ENCODE measurements at places on chromosomes 3 and 15.

GRCh38 chr15:67735896-67736295 lies 89.4 kb upstream of the SKOR1 start:
- no peak for DNase-seq

GRCh38 chr15:59053482-59053881 lies 51.5 kb upstream of the CCNB2 start:
- no peak for DNase-seq

DNA sequence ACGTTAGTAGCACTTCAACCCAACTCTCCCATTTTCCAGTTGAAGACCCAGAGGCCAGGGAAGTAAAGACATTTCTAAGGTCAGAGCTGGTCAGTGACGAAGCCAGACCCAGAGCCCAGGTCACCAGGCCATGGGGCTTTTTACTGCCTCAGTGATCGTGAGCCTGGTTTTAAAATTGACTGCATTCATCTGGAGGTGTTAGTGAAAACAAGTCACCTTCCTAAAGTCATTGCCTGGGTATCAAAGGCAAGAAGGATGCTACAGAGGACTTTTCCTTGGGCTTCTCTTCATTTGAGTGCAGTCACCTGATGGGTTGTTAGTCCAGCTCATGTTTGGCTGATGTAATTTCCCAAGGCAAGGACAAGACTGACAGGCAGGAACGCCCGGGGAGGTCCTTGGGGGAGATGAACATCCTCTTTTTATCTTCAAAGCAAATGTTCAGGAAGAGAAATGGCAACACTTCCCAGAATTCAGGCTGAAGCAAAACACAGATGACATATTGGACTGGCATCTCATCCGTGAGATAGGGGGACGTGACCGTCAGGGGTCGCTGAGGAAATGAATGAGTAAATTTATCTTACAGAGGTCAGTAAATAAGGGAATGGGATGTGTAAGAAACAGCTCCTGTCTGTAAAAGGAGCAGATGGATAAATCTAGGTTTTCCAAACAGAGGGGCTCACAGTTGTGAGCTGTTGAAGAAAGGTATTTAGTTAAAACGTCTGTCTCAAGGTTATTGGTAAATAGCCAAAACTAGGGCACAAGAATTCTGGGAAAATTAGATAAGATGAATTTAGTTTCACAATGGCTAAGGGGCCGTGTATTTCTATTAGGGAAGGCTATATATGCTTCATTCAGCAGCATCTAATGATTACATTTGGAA lies 201.2 kb downstream of the OPA1 start:
- no peak for DNase-seq

- DNase-seq = no peak
Measured at GRCh38 chr15:36426691-36427090, 152.7 kb upstream of the CDIN1 start.

GRCh38 chr3:48408823-48409281 lies 21.0 kb downstream of the PLXNB1 start:
- no peak for DNase-seq

- no peak for DNase-seq
Measured at GRCh38 chr3:53151870-53152660, 8.9 kb upstream of the PRKCD start.

DNA sequence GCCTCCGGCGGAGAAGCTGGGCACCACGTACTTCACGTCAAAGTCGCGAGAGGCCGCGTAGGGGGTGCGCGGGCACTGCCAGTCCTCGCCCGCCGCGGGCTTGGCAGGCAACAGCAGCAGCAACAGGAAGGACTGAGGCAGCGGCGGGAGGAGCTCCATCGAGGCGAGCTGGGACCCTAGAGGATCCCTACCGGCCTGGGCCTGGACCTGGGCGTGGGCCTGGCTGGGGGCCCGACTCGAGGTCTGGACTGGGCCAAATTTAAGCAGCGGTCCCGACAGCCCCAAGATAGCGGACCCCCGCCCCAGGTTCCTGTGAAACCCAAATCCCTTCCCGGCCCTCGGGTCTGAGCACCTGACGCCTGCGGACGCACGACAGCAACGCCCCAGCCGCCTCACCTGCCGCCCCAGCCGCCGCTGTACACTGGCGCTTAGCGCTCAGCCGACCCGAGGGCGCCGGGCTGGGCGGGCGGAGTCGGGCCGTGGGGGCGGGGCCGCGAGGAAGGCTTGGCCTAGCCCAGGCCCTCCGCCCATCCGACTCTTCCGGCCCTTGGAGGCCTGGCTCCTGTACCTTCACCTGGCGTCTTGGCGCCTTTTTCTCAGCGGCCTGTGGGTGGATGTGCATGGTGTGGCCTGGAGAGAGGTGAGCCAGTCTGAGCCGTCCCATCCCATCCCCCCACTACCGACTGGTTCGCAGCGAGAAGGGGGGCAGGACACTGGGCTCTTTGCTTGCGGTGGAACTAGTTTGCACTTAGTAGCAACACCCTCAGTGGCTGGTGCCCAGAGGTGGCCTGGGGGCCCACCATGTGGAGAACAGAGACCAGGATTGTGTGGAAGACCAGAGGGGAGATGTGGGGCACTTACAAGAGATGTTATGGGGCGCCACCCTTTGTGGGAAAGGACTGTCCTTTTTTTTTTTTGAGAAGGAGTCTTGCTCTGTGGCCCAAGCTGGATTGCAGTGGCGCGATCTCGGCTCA lies at the start of gene MST1R:
Gene MST1R (minus strand): TSS at position 423 of the 974 bp plus-strand sequence. CDS start 264 bp downstream, at position 159.
- no peak for DNase-seq

- DNase-seq = no peak
Measured at GRCh38 chr15:63931556-63931955, 97.8 kb upstream of the HERC1 start.

GRCh38 chr3:193971261-193971751 lies 164.6 kb upstream of the HES1 start:
- no peak for DNase-seq

DNA sequence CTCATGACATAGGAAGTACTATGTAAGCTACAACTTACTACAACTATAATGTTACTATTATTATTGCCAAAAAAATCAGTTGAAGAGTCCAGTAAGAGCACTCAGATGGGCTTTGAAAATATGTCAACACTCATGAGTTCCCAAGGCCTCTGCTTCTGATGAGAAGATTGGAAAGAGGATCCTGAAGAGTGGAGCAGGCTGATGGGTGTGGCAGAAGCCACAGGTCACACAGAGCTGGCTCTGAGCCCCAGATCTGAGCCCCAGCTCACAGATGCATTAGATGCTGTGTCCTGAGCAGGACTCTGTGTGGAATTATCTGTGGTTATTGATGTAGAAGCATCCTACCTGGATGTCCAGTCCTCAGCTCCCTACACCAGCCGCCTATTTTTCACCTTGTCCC lies 65.6 kb downstream of the SPSB4 start:
- DNase-seq = no peak

DNA sequence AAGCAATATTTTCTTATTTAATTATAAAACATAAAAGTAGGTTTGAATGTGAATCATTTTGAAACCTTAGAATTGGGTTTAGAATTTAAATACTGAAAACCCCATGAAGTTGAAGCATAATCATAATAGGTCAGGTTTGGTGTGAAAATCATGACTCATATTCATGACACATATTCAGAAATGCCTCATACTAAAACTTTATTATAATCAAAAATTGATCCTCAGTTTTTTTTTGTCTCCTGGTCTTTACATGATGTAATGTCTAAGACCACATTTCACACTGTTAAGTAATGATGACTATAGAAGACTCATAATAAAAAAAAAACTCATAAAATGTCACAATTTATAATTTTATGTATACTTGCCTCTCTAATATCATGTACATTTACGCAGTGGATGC lies 190.4 kb downstream of the FOXP1 start:
- DNase-seq = no peak

DNA sequence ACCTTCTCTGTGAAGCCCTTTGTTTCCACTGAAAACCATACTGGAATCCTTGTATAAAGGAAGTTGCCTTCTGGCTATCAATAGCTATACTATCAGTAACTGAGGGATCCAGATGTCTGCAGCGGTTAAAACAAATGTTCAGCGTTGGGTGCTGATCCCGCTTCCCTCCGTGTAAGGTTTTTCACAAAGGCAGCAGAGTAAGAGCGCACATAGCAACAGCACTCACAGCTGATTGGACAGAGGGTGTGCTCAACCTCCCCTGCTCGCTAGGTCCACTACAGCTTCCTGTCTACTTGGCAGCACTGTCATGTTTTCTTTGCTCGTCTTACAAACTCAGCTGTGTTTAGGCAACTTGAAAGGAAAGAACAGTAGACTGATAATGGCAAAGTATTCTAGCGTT lies 27.3 kb downstream of the ATOSA start:
- no peak for DNase-seq

DNA sequence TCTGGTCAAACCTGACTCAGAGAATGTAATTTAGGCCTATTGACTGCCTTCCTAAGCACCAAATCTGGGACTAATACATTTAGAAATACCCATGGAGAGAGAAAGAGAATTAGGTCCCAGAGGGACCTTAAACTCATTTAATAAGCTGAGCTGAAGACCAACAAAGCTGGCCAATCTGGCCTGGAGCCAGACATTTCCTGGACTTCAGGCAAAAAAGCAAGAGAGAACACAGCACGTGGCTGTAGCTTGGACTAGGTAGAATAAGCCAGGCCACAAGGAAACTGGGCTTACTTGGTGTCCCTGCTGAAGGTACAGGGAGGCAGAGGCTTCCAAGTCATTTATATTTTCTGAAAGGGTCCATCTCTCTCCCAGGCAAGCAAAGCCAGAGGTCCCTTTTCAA lies 88.1 kb downstream of the RTP4 start:
- DNase-seq = no peak

- DNase-seq = no peak
Measured at GRCh38 chr3:172132159-172132586, 92.8 kb downstream of the FNDC3B start.

DNA sequence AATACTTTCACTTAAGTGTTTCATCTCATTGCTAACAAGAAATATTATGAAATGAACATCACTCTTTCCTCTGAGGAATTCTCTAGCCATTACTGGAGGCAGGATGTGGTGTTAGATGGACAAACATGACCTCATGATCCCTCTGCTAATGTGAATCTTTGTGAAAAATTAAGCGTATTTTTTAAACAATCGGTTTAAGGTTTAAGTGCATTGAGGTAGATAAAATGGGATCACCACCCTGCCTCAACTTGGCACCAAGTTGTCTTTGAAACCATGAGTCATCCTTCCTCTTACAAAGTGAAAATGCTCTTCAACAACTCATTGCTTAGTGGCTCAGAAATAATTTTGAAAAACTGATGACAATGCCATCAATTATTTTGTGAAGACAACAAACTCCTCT lies 76.0 kb upstream of the DCBLD2 start:
- DNase-seq = no peak

DNA sequence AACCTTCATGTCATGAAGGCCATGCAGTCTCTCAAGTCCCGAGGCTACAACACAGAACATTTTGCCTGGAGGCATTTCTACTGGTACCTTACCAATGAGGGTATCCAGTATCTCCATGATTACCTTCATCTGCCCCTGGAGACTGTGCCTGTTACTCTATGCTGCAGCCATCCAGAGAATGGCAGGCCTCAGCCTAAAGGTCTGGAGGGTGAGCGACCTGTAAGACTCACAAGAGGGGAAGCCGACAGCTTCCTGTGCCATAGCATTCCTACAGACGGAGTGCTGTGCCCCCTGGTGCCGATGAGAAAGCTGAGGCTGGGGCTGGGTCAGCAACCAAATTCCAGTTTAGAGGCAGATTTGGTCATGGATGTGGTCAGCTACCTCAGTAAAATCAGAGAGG lies 51.3 kb upstream of the CADPS start:
- DNase-seq = no peak

GRCh38 chr15:50798684-50799083 lies 33.2 kb upstream of the SPPL2A start:
- DNase-seq = no peak

DNA sequence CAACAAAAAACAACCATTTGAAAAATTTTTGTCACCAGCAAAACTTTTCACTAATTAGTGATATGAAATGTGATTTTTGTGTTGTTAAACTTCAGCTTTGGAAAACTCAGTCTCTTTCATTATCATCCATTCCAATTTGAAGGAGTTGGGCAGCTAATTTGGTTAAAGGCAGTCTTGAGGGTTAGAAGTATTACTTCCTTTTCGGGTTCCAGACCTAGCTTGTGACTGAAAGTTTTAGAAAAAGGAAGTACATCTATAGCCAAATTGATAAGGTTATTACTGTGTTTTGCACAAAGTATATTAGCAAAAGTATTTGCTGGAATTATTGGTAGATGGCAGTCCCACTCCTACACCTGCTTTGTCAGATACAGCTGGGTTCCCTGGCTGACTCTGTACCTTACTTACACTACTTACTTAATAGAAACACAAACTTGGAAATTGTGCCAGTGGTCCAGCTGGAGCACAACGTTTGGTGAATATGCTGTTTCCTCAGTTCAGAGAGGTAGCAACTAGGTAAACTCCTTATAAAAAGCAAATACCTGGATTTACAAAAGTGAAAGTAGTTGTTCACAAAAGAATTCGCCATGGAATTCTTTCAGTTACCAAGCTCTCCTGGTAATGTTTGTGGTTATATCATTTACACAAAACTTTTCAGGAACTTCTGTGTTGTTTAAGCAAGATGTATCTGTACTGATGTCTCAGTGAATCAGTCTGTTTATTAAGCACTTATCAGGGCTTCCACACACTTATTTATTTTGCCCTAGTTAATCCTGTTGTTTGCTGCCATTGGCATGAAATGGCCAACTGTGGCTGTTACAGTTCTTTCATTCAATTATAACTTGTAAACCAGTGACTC lies 31.6 kb downstream of the TIPARP start:
- DNase-seq = no peak

- no peak for DNase-seq
Measured at GRCh38 chr3:58207954-58208353, 2.8 kb downstream of the DNASE1L3 start.

GRCh38 chr3:166799-167198 lies 29.8 kb upstream of the CHL1 start:
- no peak for DNase-seq

DNA sequence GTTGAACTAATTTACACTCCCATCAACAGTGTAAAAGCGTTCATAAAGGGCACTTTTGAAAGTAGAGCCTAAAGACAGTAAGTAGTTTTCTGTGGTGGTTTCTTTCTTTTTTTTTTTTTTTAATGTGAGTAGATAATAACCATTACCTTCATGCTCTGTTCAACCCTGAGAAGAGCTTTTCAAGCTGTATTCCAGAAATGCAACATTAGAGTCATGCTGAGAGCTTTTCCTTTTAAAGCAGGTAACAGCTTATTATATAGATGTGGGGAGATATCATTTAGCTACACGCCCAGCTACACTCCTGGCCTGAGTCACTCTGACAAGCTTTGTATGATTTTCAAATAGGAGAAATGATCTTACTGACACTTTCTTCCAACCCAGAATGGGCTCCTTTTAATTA lies 96.2 kb upstream of the ARHGEF26 start:
- no peak for DNase-seq

DNA sequence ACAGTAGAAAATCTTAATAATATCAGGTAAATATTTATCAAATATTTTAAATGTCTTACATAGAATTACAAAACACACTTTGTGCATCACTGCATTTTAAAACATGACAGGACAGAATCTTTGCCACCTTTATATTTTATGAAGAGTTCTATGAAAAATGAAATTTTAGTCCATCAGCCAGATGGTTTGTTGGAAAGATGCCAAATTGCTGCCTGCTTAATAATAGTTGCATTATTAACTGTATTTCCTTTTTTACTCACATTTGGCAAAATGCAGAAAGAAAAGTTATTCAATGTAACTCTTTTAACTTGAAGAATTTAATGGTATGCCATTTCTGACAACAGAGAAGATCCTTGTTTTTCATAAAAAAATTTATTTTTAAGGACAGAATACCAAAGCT lies 1271.6 kb downstream of the NSUN3 start:
- DNase-seq = peak; percentile 51

GRCh38 chr15:38425269-38425668 lies 28.7 kb upstream of the FAM98B start:
- no peak for DNase-seq

Measured in NCI-H2171 (cell line).